ENCODE measurements at places on chromosomes 1 and 21. TPM values are rescaled to one million over a fixed set of nuclear protein-coding genes. Genes with fewer than 3 reads are reported as not detected.

- no peak overlapping the region for H3K4me3 ChIP-seq
- no peaks in the 10 kb centered on the region for H3K36me3 ChIP-seq
- no peak overlapping the region for H3K27ac ChIP-seq
- no peaks in the 10 kb centered on the region for H3K4me1 ChIP-seq
- no peaks in the 10 kb centered on the region for H3K27me3 ChIP-seq
- no peak for DNase-seq
These were observed 11.0 kb upstream of the PEAR1 start for GRCh38 chr1:156882543-156882942.

GRCh38 chr1:2115008-2115641 is 64.9 kb downstream of the PRKCZ start:
- no peaks in the 10 kb centered on the region for H3K36me3 ChIP-seq
- no peak overlapping the region for H3K4me3 ChIP-seq
- H3K4me1 ChIP-seq: no peaks in the 10 kb centered on the region
- no peaks in the 10 kb centered on the region for H3K27me3 ChIP-seq

Gene KIAA0040
- total RNA-seq: 10.1 TPM

DNA sequence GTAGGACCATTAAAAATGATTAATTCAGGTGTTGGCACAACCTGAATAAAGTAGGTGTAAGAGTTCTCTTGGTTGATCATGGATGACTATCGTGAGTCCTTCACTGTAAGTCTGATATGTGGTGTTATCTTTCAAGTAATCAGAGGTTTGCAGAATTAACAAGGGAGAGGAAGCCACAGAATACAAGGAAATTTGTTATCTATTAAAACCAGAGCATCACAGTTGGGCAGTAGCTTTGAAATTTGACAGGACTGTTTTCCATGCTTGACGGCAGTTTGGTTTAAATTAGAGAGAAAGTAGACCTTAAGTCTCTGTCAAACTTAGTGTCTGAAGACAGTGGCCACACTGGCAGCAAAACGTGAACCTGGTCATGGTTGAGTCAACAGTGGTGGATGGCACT is 139.5 kb upstream of the KCNK2 start:
- no peak overlapping the region for H3K4me3 ChIP-seq
- no peak for DNase-seq
- H3K36me3 ChIP-seq: no peaks in the 10 kb centered on the region
- no peak overlapping the region for H3K27ac ChIP-seq
- H3K4me1 ChIP-seq: no peaks in the 10 kb centered on the region

Gene GRIK1
- not detected for total RNA-seq
